ENCODE measurements at places on chromosomes 1 and 21.

GRCh38 chr1:180909005-180909414 is 3.7 kb upstream of the KIAA1614 start:
- DNase-seq = no peak

DNA sequence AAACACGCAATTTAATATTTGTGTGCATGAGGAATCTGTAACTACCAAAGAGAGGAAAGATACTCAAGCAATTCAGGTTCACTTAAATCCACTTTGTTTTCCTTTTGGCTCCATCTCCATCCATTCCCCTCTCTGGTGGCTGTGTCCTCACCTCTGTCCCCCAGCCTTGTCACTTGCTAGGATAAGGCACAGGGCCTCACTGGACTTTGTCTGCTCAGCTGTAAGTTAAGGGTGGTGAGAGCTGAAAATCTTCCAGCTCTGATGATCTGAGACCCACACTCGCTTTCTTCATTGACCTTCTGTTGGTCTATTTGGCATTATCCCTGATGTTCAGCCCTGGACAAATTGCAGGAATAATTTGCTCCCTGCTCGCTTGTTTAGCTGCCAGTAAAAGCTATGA is 56.5 kb downstream of the RHOU start:
- DNase-seq = no peak

GRCh38 chr1:14190508-14190907 is 408.0 kb upstream of the KAZN start:
- no peak for DNase-seq

DNA sequence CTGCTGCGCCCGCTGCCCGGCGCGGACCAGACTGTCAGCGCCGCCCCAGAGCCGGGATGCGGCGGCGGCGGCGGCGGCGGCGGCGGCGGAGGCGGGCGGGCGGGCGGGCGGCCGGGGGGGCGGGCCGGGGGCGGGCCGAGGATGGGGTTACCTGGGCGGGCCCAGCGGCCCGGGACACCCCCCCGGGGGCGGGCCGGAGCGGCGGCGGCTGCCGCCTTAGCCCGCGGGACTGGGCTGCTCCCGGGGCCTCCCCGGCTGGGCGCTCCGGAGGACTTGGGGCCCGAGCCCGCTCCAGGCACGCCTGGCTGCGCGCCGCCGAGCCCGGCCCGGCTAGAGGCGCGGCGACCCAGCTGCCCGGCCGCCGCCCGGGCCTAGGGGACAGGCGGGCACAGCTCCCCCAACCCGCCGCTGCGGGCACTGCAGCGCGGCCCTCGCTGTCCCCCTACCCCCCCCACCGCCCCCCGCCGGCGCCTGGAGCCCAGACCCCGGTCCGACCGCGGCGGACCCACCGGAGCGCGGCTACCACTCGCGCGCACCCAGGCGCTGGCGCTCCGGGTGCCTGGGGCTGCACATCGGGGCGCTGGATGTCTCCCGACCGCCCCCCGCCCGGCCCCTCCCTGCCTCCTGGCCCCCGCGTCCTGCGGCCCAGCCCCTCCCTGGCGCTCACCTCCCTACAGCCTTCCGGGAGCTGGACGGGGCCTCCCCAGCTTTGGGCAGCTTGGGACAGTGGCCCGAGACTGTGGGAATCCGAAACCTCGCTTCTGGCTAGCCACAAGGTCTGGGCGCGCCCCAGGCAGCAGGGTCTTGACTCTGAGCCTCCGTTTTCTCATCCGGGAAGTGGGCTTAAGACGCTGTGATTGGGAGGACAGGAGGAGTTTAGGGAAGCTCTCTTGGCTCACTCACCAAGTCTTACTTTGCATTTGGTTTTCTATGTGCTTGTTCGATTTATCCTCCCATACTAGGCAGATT is at the start of gene WNT4:
Gene WNT4 (minus strand): TSS at position 33 of the 969 bp plus-strand sequence. CDS start 175 bp downstream, outside the sequence.
- DNase-seq = no peak

DNA sequence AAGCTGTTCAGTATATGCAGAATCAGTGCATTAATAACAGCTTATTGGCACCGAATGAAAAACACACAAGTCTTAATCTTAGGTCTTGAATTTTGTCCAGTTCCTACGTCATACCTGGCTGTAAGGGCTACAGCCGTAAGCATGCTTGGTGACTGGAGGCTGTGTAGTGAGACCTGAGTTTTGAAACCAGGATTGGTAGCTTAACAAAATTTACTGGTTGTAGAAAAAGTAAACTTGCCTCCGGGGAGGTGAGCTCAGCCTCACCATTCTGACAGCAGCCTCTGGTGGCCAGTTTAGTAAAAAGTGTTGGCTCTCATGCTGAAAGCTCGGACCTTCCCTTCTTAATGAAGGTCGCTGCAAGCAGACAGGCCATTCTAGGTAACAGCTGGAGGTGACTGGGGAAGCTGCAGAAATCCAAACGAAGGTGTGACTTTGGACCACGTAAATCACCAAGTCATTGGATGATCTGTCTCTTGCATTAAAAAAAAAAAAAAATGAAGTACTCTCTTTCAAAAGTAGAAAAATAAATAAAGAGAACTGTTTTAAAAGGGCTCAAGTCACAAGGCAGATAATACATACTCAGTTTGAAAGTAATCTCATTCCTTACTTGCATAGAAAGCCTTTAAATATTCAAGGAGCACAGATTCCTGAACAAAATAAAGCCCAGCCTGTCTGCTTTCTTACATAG is 48.9 kb downstream of the HLCS start:
- DNase-seq = peak; percentile 22

DNA sequence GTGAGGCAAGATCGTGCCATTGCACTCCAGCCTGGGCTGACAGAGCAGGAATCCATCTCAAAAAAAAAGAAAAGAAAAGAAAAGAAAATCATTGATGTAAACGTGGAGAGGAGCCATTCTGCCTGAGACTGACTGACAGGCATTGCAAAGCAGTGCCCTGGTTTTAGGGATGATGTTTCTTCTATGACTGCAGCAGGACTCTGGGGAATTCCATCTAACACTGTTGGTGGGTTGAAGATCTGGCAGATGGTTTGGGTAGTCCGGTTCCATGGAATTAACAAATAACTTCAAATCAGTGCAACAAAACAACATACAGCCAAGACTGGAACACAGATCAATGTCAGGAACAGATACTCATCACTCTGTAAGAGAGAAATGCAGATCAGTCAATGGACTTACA is 17.8 kb upstream of the LAMC2 start:
- DNase-seq = no peak

GRCh38 chr21:25459365-25459764 is 147.9 kb downstream of the MRPL39 start:
- DNase-seq = no peak

GRCh38 chr1:7334475-7335035 is 436.5 kb upstream of the VAMP3 start:
- peak; percentile 15 for DNase-seq

DNA sequence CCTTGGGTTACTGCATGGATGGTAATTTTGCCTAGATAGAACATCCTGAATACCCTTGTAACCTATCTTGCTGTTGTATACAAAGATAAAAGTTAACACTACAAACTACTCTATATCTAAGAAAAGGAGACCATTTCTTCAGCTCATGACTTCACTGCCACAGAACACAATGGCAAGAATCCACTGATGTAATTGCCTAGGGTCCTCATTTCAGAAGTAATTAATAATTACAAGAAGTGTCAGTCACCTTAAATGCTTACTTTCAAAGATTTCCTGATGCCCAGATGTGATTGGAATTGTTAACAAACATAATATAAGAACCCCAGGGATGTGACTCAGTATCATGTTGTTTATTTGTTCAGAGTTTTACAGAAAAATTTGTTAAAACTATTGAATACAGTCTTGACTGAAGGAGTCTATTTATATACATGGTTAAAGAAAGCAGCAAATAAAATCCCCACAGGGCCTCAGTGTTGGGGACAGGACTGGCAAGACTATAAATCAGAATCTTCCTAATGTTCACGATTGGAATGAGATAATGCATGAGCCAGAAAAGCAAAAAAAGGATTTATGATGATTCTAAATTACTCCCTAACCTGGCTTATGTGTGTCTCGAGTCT is 83.9 kb downstream of the CRB1 start:
- DNase-seq = no peak

GRCh38 chr1:201545851-201546492 is 7.0 kb downstream of the NAV1 start:
- DNase-seq = no peak

DNA sequence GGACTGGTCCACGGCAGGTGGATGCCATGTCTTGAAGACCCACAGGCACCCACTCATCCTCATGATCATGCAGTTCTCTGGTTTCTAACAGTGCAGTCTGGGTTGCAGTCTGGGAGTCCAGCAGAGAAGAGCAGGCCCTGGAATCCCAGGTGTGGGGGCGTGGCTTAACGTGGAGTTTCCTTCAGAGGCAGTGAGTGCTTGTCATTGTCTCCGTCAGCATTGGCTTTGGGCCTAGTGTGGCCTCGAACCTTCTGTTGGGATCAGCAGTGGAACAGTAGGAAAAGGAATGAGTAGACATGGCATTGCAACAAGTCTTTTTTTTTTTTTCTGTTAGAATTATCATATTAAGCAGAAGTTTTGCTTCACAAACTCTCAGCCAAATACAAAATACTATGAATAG is 12.8 kb downstream of the LGALS8 start:
- DNase-seq = no peak

DNA sequence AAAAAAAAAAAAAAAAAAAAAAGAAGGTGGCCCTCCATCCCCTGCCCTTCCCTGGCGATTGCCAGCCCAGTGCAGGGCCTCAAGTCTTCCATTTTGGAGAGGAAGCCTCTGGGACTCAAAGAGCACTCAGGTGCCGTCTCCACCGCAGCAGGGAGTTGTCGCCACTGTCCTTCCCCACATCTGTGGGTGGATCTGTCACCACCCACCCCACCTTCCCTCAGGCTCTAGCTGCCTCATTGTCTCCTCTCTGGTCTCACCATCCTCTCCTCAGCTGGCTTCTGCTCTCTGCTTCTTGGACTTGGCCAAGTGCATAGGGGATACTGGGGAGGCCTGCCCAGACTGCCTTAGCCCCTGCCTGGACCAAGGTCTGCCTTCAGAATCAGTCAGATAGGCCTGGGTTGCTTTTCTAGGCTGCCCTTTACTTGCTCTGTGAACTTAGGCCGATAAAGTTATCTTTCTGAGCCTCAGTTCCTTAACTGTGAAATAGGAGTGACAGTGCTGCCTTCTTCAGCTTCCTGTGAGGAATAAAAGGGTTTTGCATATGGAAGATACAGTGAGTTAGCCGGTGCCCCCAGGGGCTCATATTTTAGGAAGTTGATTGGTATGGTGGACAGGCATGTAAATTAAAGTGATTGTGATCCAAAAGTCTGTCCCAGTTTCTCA is 15.8 kb downstream of the RCC1 start:
- DNase-seq = no peak

- DNase-seq = no peak
Observed at GRCh38 chr1:10745886-10746455, 50.5 kb downstream of the CASZ1 start.

GRCh38 chr21:33731447-33731846 is 89.1 kb downstream of the ITSN1 start:
- DNase-seq = no peak

- no peak for DNase-seq
Observed at GRCh38 chr1:201251411-201251810, 31.9 kb upstream of the PKP1 start.

Measured in fibroblast of skin of left quadriceps (primary cell).